T1000 (cell line): ENCODE measurements at places on chromosomes 1 and 21.

DNA sequence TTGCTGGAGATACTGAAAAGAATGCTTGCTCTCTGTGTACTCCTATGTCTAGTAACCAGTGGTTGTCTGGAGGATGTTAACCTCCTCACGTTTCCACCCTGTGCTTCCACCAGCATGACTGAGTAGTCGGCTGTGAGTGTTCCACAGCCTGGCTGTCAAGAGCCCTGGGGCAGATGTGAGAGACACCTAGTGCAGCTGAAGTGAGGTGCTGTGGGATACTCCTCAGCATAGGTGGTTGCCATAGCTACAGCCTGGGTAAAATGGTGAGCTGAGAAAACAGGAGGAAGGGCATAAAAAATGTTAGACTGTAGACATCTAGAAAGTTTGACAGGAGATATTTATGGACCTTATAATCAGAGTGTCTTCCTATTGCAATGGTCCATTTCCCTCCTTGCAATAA lies 15.8 kb downstream of the IVL start:
- DNase-seq: no peak

GRCh38 chr1:28281608-28282425 lies 22.5 kb downstream of the SESN2 start:
- DNase-seq: no peak

DNA sequence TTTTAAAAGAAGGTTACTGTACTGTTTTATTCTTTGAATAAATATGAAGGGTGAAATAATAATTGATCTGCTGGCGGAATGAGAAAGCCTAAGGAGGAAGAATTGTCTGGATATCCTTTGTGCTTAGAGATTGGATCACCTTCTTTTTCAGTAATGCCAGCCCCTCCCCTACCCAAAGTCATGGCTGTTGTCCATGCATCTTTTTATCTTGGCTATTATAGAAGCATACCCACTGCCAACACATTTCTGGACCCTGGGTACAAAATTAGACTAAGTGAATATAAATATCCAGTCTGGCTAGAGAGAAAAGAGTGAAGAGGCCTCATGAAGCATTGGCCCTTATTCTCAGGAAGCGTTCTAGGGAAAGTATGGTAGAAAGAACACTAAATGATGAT lies 28.1 kb downstream of the AK4 start:
- DNase-seq: no peak

- no peak for DNase-seq
Measured at GRCh38 chr1:56526571-56527174, 52.7 kb downstream of the PLPP3 start.

DNA sequence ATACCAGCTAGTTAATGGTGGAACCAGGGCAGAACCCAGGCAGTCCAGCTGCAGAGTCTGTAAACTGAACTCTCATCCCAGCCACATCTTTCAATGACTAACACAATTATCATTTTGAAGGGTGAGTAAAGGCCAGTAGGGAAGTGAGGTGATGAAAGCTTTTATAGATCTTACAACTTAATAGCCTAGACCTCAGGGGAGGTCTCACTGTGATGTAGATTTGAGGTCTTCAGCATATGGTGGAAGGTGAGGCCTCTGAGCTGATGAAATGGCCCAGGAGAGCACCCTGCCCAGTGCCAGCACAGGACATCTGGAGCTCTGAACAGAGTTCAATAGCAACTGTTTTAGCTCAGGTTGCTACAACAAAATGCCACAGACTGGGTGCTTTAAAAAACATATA lies 44.8 kb upstream of the POU2F1 start:
- no peak for DNase-seq

DNA sequence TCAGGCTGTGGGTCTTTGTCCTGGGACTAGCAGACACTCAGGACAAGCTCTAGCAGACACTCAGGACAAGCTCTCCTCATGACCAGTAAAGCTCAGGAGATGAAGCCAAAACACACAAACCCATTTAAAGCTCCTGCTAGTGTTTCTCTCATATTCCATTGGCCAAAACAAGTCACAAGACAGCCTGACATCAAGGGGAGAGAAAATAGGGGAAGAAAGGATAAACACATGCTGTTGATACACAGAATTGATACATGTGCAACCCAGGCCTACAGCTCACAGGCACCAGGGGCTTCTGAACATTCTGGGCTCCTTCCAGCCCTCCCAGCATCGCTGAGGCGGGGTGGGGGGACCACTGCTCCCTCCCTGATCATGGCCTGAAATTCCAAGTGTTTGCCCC lies 35.3 kb downstream of the ATF3 start:
- DNase-seq: no peak

DNA sequence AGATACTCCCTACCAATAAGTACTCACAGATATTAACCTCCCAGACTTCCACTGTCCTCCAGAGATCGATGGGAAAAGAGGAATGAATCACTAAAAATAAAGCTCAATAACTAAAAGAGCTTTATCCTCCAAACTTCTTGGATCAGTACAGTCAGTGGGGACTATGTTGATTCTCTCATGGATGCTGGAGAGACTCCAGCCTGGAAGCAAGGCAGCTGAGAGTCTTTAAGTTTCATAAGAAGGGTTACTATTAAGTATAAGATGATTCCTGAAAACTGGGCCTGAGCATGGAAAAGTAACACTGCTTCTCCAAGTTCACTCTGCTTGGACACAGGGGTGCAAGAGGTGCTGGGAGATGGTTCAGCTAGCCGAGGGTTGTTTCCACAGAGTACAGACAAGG lies 6.2 kb upstream of the DDR2 start:
- no peak for DNase-seq

DNA sequence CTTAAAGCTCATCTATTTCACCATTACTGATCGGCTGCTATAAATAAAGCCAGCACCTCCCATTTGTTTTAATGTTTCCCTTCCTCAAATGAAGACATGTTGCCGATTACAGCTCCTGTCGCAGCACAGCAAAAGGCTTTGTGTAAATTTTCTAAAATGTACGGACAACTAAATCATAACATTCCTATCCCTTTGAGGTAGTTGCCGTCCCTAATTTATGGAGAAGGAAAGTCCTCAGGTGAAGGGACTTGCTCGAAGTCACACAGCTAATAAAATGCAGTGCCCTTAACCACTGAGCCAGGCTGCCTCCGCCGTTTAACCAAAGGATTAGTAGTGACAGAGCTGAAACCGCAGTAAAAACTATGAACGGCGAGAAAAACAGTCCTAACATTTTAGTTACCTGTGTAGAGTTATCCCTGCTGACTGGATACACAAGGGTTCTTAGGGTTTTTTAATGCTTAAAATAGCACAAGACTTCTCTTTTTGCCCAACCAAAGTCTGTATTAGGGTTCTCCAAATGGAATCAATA lies 871 bp downstream of the PINK1 start:
- no peak for DNase-seq
